ENCODE measurements at places on chromosomes 1 and 21.

- no peak for DNase-seq
Observed at GRCh38 chr1:43836267-43836951, 97.2 kb upstream of the ARTN start.

DNA sequence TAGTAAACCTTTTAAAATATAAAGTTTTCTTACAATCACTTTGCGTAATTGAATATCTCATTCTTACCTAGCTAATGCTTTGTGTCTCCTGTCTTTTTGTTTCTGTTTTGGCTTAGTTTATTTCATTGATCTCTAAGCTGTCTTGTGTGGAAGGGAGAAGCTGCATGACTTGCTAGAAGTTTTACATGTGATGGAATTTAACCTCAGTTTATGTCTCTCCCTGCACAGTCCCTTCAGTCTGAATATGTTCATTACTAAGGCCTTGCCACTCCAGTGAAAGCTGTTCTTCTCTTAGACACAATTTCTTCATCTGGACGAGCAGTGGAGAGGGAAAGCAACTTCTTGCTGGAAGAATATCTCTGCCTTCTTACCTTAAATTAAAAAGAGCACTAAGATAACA is 19.9 kb upstream of the GPR88 start:
- no peak for DNase-seq

- DNase-seq: no peak
Observed at GRCh38 chr1:212650228-212650627, 41.7 kb downstream of the ATF3 start.

- DNase-seq: no peak
Observed at GRCh38 chr1:84006591-84006990, 7.7 kb upstream of the TTLL7 start.

- DNase-seq: no peak
Observed at GRCh38 chr1:64677532-64677931, 67.3 kb upstream of the RAVER2 start.

- DNase-seq: no peak
Observed at GRCh38 chr21:36968414-36968813, 1.9 kb upstream of the HLCS start.

- no peak for DNase-seq
Observed at GRCh38 chr1:67171978-67172377, 5.7 kb downstream of the IL23R start.

- peak; percentile 34 for DNase-seq
Observed at GRCh38 chr1:21324368-21325141, 34.3 kb upstream of the ECE1 start.

DNA sequence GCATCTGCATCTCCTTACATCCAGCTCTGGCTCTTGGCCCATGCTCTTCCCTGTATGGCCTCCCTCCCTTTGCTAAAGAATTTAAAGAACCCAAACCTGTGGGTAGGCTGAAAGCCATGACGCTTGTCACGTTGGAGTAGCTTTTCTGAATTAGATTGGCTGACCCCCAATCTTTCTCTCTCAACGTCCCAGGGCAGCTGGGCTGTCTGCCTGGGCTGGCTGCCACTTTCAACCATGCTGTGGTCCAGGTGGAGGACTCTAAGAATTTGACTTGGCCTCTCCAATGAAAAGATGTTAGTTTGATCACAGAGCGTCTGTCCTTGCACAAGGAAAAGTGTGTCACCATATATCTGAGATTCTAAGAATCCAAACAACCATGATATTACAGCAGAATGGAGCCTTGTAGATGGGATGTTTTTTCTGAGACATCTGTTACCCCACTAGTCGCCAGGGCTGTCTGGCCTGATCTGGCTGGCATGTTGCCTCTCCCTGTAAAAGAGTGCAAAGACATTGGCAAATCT is 6.5 kb upstream of the IGSF3 start:
- DNase-seq: no peak

DNA sequence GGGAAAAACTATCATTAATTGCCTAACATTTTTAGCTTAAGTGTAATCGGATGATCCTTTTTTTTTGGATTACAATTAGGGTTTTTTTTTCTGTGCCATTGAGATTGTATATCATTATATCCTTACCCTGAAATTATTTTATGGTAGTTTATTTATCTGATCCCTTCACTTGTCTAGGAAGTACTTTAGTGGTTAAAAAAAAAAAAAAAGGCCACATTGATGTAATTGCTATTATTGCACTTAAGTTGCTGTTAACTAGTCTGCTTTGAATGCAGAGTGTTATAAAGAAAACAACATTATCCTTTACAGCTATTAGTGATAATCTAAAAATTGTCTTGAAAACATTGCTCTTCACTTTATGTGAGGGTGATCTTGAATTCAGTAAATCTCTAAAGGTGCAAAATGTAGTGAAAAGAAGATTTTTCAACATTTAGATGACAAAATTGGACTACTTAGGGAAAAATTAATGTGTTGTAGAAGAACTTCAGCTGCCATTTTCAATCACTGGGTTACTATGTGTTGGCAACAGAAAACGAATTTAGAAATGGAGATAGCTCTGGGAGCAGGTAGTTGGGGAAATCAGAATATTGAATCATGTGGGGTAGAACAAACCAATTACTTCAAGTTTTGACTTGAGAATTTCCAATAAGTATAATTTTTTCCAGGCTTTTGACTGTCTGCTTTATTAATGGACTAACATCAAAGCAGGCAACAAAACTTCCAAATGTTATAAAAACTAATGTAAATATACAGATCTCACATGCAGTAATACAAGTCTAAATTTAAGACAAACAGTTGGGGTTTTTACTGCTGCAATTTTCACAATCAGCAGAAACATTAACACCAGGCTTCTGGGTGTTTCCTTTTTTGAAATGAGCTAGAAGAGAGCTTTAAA is 5.0 kb downstream of the ADGRL2 start:
- no peak for DNase-seq

DNA sequence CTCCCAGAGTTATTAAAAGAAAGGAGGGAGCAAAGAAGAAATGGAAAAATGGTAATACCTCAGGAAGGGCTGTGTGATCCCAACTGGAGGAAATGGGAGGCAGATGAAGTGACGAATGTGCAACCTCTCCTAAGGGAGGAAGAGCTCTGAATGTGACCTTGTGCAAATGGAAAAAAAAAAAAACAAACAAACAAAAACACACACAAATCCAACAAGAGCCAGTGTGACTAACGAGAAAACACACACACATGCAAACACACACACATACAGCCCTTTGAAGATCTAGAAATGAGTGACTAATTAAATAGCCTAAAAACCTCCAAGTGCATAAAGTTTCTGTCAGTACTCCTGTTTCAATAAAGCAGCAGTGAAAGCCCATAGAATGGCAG is 49.0 kb downstream of the CCN1 start:
- no peak for DNase-seq

DNA sequence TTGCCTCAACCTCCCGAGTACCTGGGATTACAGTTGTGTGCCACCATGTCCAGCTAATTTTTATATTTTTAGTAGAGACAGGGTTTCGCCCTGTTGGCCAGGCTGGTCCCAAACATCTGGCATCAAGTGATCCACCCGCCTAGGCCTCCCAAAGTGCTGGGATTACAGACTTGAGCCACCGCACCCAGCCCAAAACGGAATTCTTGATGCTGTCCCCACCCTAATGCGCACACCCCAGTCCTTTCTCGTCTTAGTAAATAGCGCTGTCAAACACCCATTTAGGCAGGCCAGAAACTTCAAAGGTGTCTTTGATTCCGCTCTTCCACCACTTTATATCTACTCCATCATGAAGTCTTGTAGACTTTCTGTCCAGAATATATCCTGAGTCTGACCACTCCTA is 35.1 kb downstream of the ITSN1 start:
- no peak for DNase-seq

GRCh38 chr1:112172294-112172882 is 182.9 kb upstream of the KCND3 start:
- DNase-seq: peak; percentile 57

DNA sequence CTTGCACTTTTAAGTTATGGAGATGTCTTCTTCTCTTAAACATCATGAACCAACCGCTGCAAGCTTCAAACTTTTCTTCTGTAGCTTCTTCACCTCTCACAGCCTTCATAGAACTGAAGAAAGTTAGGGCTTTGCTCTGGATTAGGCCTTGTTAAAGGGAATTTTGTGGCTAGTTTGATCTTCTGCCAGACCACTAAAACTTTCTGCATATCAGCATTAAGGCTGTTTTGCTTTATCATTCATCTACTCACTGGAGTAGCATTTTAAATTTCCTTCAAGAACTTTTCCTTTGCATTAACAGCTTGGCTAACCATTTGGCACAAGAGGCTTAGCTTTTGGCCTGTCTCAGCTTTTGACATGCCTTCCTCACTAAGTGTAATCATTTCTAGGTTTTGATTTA is 43.0 kb upstream of the RGL1 start:
- no peak for DNase-seq

DNA sequence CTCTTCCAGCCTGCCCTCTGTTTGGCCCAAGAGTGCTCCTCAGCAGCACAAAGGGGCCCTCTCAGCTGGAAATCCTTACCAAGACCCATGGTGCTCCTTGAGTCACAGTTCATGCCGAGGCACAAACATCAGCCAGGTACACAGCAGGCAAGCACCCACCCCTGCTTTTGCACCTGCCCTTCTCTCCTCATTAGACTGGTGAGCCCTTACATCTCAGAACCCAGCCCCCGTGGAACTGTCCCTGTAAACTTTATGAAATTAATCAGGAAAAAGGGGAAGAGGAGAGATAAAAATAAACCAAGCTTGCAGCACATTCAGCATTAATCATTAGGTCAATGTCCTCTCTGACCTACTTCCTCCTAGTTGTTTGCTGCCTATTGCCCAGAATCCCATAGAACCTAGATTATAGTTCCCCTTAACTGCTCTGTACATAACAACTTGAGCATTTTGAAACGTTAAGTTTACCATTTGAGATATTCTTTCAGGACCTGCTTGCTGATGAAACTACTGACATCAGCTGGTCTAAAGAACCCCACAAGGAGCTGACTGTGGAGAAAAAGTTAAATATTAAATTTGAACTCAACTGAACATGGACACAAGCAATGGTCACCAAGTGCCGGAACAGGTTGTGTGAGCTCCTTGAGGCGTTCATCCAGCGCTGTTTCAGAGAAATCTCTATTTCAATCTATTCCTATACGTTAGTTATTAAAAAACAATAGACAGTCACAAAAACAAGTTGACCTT is 738.4 kb downstream of the MATN1 start:
- DNase-seq: no peak

DNA sequence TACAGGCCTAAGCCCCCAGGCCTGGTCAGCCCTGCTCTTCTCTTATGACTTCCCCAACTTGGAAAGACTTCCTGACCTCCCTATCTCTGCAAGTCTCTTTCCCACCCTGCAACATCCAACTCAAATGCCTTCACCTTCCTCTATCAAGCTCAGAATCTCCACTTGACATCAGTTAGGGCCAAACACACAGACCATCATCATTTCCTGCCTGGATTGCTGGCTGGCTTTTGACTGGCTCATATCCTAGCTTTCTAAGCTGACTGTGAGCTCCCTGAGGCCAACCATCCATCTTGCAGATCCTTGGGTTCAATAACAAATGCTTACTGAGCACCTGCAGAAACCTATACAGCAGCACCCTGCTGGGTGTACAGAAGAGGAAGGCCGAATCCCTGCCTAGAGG is 137.3 kb upstream of the EDN2 start:
- DNase-seq: no peak

DNA sequence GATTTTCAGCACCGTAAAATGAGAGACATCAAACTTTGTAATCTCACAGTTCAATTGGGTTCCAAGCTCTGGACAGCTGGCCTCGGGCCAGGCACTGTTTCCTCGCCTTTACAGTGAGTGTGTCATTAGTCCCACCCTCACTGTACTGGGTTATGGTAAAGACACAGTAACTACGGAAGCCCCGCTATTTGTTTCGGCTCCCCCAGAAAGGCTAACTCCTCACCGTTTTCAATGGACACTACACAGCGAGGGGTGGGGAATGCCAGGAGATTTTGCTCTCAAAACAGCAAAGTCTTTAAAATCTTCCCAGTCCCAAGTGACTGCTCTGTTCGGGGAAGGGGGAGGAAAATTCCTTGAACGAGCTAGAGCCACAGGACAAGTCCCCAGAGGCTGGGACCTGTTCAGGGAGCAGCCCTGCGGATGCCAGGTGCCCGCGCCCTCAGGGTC is 757 bp upstream of the SPSB1 start:
- no peak for DNase-seq

DNA sequence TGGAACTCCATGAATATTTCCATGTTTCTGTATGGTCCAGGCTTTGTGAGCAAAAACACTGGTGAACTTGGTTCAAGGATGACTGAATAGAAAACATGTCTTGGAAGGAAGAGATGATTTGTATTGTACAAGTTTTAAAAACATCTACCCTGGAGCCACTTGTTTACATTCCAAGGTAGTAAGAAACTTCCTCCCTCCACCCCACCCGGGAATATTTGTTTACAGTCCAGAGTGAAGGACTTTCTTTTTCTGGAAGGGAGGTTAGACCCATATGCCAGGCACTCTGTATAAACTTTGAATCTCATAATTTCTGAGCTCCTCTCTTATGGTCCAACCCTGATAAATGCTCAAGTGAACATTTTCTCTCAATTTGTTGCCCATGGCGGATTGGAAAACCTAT is 323.3 kb upstream of the LYPLAL1 start:
- DNase-seq: no peak

DNA sequence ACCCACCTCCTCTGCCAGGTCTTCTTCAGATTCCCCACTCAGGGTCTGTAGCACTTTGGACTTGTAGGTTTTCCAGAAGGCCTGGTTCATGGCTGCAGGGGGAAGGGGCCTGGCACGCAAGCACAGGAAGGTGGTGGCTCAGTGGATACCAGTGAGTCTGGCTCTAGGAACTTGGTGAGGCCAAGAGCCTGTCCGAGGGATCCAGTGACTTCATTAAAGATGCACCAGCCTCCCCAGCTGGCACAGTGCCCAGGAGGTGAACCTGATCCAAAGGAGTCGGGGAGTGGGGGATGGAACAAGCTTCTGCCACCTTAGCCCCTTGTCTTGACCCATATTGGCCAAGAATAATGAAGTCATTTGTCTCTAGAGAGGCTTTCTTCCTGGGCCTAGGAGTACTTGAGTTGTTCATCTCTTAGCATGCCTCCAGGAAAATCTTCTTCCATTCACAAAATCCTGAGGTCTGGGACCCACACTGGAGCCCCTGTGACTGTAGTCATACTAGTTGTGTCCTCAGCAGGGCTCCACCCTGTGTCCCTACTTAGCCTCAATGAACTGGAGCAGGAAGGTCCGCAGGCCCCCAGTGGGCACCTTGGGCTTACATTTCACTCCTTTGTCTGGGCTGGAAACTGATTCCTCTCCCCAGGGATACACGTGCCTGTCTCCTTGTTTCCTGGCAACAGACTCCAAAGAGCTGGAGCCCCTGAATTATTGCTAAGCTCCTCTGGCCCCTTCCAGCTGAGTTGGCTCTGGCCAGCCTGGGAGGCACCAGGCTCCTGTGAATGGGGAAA is at the start of gene C1orf232:
Gene C1orf232 (minus strand): TSS at position 554 of the 788 bp plus-strand sequence. CDS start 464 bp downstream, at position 90.
- no peak for DNase-seq

GRCh38 chr1:228274452-228275178 is 66.8 kb downstream of the OBSCN start:
- no peak for DNase-seq

Data from Caco-2 (cell line).